ENCODE measurements at places on chromosomes 5 and 9.

GRCh38 chr5:44747396-44747795, 61.4 kb upstream of the MRPS30 start:
- DNase-seq, result no peak
- no peak overlapping the region for H3K4me3 ChIP-seq
- no peaks in the 10 kb centered on the region for H3K4me1 ChIP-seq
- no peaks in the 10 kb centered on the region for H3K36me3 ChIP-seq

- DNase-seq, result peak; percentile 89
- H3K4me1 ChIP-seq, result peaks cover 18% of the 10 kb centered on the region
- peaks cover 55% of the 10 kb centered on the region for H3K36me3 ChIP-seq
- no peaks in the 10 kb centered on the region for H3K27me3 ChIP-seq
- H3K27ac ChIP-seq, result peak overlapping the region; percentile 87
- H3K4me3 ChIP-seq, result peak overlapping the region; percentile 61
Measured at GRCh38 chr5:179836225-179837019, 15.7 kb downstream of the SQSTM1 start.

- peaks cover 1% of the 10 kb centered on the region for H3K4me1 ChIP-seq
- no peak overlapping the region for H3K4me3 ChIP-seq
- H3K36me3 ChIP-seq, result no peaks in the 10 kb centered on the region
Measured at GRCh38 chr5:158755221-158755620, 344.5 kb downstream of the EBF1 start.

- peaks cover 48% of the 10 kb centered on the region for H3K27me3 ChIP-seq
- peaks cover 8% of the 10 kb centered on the region for H3K4me1 ChIP-seq
- no peak overlapping the region for H3K27ac ChIP-seq
- DNase-seq, result no peak
- H3K4me3 ChIP-seq, result no peak overlapping the region
Measured at GRCh38 chr5:16932401-16932800, 3.7 kb downstream of the MYO10 start.

DNA sequence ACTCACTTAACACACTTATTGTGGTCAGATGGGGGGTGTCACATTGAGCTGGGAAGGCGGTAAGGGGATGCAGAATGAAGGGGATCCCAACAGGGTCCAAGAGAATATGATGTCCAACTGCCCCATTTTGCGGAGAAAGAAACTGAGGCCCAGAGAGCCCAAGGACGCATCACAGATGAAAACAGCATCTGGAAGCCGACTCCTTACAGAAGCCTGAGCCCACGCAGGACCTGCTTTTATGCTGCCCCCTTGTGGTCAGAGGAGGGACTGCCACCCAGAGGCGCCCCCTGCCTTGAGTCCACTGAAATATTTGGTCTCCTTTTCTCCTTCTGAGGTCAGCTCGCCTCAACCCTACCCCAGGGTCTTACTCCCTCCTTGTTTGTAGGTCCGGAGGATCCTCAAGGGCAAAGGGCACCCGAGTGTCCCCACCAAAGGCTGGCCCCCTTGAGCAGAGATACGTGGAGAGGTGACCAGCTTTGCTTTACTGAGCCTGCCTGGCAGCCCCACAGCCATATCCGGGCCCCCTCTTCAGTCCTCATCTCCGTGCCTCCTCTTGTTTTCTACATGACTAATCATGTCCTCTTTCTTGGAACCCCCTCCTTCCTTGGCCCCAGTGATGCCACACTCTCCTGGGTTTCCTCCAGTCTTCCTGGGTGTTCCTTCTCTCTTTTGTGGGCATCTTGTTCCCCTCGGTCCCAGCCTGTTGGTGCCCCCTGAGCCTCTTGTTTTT, 30.0 kb upstream of the TTLL11 start:
- peak; percentile 93 for DNase-seq
- peak overlapping the region; percentile 17 for H3K27ac ChIP-seq
- peaks cover 33% of the 10 kb centered on the region for H3K27me3 ChIP-seq
- H3K4me1 ChIP-seq, result peaks cover 16% of the 10 kb centered on the region

Measured in activated CD4-positive, alpha-beta T cell treated with anti-CD3 and anti-CD28 coated beads, Interleukin-2, amount 10 ng/mL, durations not matched to agents 24 days and 14 days (primary cell).